ENCODE measurements at places on chromosomes 3 and 15.

- DNase-seq, result no peak
These were observed 15.3 kb downstream of the RAB43 start for GRCh38 chr3:129106320-129106719.

DNA sequence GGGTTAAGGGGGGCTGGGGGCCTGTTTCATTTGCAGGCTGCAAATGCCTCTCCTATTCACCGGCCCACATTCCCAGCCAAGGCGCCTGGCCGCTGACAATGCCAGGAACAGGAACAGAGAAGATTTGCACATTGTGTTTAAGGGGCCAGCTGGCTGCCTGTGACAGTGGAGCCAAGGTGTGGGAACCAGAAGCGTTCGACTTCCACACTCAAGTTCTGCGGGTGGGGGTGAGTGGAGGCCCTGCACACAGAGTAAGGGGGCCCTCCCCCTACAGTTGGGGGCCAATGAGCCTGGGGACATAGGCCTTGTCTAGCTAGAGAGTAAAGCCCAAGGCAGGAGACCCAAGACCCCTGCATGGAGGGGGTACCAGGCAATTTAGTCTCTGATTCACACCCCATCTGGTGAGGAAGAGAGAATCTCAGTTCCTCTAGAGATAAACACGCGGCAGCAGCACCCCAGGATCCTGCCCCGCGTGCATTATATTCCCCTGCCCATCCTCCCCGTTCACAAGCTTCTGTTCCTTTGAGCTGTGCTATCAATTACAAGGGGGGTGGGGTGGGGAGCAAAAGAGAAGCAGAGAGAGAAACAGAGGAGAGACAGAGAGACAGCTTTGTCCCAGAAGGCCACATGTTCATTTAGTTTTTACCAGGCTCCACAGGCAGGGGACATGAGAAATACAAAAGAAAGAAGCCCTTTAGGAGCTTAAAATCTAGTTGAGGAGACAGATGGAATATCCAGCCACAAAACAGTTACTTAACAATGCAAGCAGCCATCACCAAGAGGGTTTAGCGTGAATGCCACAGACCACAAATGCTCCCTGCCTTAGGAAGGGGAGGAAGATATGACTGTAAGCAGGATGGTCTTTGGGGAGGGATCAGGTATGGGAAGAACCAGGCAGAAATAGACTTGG lies 9.2 kb downstream of the IGDCC3 start:
- DNase-seq, result peak; percentile 48

- no peak for DNase-seq
These were observed 53.5 kb downstream of the WWTR1 start for GRCh38 chr3:149604125-149604875.

DNA sequence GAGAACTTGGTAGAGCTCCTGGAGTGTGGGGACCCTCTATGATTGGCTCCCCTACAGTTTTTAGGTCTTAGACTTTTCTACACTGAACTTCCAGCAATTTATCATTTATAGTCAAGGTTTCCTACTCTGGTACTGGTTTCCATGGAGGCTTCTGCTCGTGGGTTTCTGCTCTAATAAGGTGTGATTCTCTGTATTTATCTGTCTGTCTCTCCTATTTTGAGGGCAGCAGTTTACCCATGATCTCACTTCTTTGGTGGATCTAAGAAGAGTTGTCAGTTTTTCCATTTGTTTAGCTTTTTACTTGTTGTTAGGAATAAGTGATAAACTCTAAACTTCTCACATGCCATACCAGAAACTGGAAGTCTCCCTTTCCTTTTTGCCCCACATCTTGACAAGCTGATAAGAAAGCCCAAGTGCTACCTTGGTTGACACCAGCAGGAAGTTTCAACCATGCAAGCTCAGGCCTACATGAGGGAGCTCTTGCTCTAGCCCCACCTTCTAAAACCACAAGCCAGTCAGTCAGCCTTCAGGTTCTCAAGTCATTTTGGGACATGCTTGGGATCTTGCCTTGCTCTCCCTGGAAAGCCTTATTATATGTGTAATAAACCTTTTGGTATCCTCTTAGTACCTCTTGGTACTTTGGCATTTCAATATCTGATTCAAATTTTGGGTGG lies 10.0 kb downstream of the TIMMDC1 start:
- no peak for DNase-seq

DNA sequence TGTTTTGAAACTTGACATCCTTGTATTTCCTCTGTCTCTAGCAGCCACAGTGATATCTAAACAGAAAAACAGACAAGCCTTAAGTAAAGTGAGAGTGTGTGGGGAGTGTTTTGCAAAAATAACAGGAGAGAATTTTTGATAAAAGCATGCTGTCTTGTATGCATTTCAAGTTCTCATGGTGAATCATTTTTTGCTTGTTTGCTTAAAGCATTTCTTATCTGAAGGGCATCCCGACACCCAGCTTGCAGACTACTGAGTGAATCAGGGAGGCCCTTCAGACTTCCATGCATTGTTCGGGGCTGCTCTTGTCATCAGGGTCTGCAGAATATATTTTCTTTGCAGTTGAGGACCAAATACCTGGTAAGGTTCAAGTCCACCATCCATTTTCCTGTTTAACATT lies 8.5 kb downstream of the CGNL1 start:
- DNase-seq, result no peak

GRCh38 chr15:49296258-49296657 lies 126.2 kb downstream of the GALK2 start:
- DNase-seq, result no peak

DNA sequence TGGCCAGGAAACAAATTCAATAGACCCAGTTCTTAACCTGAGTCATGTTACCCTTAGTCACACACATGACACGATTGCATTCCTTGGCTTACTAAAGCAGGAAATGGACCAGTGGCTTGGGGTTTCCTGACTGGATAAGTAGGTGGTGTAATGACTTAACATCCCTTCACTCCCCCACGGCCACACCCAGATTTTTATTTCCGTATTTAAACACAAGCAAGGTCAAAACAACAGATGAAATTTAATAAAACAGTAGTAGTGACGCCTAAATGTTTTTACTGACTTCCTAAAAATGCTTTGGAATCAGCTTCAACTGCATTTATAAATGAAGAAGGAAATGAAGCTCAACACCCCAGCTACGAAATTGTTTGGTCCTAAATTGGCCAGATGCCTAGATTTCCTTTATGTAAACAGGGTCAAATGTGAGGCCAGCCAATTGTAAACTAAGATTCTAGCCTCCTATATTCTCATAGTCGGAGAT lies 324.3 kb downstream of the CHST2 start:
- DNase-seq, result no peak

DNA sequence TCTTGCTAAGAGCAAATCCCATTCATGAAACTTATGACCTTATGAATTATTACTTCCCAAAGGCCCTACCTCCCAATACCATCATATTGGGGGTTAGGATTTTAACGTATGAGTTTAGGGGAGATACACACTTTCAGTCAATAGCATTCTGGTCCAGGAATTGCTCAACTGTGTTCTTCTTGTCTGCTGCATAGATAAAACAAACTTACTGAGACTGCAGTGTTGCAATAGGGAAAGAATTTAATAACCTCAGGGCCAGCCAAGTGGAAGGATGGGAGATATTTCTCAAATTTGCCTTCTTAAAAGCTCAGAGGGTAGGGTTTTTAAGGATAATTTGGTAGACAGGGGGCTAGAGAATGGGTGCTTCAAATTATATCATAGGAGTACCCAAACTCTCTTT lies 625.8 kb downstream of the OTOL1 start:
- no peak for DNase-seq

DNA sequence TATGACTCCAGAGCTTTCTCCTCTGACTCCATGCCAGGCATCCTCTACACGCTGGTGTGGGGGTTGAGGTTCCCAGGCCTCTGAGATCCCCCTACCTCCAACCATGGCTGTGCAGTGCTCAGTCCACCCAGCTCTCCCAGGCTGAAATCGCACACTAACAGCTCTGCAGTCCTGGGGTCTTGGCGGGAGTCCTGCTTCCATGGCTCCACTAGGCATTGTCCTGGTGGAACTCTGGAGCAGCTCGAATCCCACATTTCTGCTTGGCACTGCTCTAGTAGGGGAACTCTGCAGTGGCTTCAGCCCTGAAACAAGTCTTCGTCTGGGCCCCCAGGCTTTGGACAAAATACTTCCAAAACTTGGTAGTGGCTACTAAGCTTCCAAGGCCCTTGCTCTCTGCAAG lies 50.7 kb downstream of the ROPN1B start:
- no peak for DNase-seq

GRCh38 chr15:58352026-58352929 lies 79.5 kb upstream of the LIPC start:
- DNase-seq, result no peak

- no peak for DNase-seq
These were observed 16.1 kb downstream of the HACL1 start for GRCh38 chr3:15585111-15585845.

DNA sequence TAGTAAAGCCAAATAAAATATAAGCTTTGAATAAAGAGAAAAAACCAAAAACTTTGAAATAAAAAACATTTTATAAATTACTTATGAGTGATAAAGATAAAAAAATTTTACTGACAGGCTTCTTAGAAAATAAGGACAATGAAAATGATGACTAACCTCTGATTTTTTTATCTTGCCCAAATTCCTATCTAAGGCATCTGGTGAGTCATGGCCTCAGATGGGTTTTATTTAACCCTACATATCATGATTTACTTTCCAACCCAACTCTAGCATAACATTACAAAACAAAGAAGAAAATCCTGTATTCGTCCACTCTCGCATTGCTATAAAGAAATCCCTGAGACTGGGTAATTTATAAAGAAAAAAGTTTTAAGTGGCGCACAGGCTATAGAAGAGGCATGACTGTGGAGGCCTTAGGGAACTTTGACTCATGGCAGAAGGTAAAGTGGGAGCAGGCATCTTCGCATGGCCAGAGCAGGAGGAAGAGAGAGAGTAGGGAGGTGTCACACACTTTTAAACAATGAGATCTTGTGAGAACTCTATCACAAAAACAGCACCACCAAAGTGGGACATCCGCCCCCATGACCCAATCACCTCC lies 152.1 kb downstream of the NEK10 start:
- no peak for DNase-seq

- no peak for DNase-seq
These were observed 34.3 kb downstream of the USP8 start for GRCh38 chr15:50458348-50459112.

DNA sequence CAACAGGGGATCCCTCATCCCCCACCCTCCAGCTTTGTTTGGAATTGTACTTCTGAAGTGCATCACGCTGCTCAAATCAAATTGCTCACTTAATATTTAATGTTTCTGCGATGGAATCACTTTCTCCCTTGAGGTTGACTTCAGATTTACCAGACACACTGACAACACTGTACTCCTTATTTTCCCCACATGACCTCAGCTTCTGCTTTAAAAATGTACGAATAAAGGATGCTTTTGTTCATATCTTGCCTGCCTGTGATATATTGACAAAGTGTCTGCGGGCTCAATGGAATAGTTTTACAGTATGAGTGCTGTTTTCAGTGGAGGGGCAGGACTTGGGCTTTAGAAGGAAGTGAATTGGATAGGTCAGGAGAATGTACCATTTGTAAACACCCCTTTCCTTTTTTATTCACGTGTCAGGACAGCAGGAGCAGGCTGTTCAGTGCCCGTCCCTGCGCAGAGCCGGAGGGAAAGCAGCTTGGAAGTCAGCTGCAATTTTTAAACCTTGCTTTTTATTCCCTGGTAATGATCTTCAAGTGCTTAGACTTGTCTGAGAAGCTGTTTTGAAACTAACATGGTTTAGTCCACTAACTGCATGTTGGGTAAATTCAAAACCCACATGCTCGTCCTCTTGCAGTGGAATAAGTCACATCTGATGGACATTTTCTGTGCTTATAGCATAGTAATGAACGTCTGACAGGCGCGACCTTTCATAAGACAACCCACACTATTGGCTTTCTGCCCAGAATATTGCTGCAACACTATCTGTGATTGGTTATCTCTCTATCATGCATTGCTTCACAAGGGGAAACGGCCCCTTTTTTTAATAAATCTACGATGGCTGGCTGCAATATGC lies 29.9 kb downstream of the MBNL1 start:
- DNase-seq, result no peak

GRCh38 chr15:48636511-48636910 lies 9.0 kb downstream of the FBN1 start:
- peak; percentile 82 for DNase-seq
